ENCODE measurements at places on chromosomes 6 and 20.

DNA sequence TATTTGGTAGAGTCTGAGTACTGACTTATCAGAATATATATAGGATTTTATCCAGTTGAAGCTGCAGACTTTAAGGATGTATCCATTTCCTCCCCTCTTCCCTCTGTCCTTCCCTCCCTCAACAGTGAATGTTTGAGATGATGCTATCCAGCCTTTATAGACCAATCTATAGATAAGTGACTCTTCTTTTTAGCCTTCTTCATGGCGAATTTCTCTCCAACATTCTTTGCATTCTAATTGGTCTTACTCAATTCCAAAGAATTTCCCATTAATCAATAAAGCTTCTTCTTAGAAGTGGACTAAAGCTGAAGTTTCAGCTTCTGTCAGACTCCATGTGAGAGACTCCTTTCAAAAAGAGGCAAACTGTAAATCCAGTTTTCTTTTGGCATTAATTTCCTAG lies 99.3 kb downstream of the AIG1 start:
- DNase-seq, result no peak

DNA sequence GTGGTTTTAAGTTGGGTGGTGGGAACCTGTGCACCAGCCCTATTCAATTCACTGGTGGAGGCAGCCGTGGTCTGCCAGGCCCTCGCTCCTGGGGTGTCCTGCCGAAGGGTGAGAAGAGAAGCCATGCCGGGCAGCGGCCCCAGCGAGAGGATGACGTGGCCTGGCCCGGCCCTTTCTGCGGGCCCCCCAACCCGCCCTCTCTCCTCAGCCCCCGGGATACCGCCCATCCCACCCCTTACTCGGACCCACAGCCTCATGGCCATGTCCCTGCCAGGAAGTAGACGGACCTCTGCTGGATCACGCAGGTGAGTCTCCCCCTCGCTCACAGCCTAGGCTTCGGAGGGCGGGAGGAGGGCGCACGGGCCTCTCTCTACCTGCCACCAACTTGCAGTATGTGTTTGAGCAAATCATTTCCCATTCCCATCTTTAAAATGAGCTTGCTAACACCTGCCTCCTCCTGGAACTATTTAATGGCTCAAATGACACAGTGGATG lies 30.1 kb downstream of the SNPH start:
- DNase-seq, result no peak

GRCh38 chr20:39150501-39150900 lies 188.4 kb downstream of the DHX35 start:
- DNase-seq, result no peak

GRCh38 chr6:52910091-52910490 lies 593 bp upstream of the GSTA3 start:
- DNase-seq, result no peak

DNA sequence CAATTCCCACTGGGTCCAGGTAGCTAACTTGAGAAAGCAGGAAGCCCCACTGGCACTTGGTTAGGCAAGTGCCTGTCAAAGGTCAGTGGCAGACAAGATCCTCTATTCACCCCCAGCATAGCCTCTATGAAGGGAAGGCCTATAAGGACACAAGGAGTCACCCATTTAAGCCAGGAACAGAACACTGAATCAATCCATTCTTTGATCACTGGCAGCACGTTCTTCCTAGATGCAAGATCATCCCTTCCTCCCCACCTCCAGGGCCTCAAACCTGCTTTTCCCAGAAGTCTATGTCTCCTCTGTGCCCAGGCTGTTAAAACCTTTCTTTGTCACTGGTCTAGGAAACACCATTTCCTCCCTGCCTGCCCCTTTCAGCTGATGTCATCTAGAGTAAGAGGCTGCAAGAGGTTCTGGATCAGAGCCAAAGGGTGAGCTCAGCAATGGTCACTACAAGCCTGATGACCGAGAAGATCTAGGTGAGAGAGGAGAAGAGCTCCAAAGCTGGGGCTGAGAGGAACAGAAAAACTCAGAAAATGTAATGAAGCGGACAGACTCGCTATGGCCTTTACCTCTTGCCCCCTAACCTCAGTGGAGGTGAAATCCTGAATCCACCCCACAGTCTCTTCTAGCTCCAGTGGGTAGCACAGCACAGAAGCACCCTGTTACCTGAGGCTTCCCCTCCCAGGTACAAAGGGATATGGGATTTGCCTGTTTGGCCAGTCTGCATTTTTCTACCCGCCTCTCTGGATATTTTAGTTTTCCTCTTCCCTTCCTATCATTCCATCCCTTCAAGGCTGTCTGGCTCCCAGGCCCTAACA lies 1.8 kb downstream of the GTPBP2 start:
- no peak for DNase-seq

DNA sequence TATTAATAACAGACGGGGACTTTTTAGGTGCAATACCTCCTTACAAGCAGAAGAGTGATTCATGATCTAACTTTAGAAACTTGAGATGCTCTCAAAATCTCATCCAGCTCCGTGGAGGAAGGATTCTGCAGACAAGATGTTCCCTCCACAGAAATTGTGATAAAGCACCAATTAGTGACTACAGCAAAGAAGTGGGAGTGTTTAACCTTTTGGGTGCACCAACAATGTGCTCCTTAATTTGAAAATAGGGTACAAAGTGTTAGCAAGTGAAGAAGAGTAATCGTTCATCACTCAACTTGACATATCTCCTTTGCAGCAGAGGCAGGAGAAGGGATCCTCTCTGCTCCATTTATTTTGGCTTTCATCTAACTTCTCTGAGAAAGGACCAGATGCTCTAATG lies 22.8 kb upstream of the SCP2D1 start:
- no peak for DNase-seq

DNA sequence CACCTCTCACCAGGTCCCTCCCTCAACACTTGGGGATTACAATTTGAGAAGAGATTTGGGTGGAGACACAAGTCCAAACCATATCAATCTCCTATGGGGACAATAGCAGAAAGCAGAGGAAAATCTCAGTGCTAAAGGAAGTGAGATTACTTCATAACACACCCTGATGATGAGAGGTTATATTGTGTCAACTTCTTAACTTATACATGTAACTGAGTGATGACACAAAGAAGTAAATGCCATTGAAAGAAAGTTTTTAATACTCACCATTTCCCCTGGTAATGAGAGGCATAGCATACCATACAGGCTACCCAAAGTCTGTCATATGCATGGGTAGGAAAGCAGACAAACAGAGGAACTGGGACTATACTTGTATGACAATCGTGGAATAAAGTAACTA lies 137.2 kb downstream of the MMUT start:
- no peak for DNase-seq

GRCh38 chr6:22756365-22756764 lies 187.0 kb downstream of the HDGFL1 start:
- DNase-seq, result no peak

DNA sequence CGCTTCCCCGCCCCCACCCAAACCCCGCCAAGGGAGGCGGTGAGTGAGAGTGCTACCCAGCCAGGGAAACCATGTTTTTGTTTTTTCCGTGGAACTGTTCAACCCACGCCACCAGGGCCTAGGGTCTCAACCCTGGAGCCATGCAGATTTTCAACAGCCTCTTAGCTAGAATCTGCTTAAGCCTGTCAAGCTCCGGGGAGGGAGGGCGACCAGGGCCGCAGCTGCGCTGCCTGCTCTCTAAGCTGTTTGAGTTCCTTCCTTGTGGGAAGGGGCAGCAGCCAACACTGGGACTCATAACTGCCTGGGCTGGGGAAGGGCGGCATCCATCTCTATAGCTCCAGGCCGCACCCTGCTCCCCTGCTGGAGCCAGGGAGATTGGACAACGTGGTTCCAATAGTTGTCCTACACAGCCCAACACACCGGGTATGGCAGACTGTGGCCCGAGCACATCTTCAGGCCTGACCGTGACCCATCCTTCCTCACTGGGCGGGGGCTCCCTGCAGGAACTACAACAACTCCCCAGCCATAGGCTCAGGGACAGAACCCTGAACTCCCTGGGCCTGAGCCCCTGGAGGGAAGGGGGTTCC lies 1065.7 kb upstream of the MANEA start:
- DNase-seq, result no peak

DNA sequence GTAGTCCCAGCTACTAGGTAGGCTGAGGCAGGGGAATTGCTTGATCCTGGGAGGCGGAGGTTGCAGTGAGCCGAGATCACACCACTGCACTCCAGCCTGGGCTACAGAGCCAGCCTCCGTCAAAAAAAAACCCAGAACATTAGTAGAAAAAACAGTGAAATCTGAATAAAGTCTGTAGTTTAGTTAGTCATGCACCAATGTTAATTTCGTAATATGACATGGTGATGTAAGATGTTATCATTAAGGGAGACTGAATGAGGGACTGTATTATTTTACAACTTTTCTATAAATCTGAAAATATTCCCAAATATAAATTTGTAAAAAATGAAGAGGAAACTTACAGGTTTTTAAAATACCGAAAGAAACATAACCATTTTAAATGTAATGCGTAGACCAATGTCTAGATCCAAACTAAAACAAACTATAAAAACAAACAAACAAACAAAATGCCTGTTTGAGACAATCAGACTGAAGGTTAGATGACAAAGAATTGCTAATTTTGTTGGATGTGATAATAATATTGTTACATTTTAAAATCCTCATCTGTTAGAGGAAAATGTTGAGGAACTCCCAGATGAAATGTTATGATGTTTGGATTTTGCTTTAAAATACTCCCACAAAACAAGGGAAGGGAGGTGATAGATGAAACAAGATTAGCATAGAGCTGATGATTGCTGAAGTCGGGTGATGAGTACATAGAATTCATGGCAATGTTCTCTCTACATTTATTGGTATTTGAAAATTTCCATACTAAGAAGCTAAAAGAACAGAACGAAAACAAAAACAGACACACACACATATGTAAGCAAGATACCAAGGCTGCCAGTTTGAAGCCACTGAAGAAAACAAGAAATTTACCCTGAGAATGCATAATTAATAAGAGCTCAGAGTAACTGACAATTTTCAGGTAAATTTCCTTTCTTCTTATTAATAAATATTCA lies 1.8 kb downstream of the GSTA4 start:
- no peak for DNase-seq

- DNase-seq, result no peak
These were observed 68.3 kb upstream of the BTBD3 start for GRCh38 chr20:11849270-11849915.

- DNase-seq, result no peak
These were observed 39.6 kb downstream of the HLA-F start for GRCh38 chr6:29762781-29763214.

DNA sequence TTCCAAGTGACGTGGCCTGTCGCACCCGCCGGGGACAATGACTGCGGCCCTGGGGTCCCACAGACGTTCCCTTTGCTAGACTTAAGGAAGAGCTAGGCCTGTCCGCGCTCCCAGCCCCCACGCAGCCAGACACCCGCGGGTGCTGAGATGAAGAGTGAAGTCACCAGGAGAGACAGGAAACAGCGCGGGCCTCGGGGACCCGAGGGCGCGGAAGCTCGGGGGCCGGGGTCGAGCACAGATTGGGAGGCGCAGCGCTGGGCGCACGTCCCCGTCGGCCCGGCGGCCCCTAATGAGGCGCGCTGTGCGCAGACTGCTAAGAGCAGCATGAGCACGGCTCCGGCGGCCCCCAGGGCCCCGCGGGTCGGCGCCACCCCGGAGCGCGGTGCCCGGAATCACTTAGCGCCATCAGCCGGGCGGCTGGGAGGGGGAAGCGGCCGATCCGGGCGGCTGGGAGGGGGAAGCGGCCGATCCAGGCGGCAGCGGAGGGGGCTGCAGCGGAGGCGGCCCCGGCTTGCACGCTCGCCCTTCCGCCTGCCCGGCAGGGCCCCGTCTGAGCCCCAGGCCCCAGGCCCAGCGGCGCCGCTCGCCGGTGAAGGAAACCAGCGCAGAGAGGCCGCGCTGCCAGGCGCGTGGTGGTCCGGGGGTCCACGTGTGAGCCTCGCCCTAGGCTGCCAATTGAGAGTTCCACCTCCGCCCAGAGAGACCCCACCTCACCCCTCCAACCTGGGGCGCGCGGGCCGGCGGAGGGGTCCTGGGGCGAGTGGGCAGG lies 8.3 kb upstream of the AVP start:
- no peak for DNase-seq

GRCh38 chr6:119343167-119343566 lies 6.4 kb downstream of the MAN1A1 start:
- no peak for DNase-seq

DNA sequence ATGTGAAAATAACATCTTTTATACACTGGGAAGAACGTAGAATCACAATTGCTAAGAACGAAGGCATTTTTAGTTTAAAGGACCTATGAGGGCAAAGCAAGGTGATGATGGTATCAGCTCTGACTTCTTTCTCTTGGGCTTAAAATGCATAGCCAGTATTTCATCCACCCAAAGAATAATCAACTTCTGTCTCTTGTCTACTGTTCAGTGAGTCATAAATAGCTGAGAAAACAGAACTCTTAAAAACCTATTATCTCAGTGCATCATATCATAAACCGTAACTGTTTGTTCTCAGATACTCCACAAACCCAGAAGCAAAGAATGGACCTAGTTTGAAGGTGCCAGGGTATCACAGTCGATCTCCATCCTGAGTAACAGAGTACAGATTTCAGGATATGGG lies 5.2 kb downstream of the PHF10 start:
- no peak for DNase-seq

DNA sequence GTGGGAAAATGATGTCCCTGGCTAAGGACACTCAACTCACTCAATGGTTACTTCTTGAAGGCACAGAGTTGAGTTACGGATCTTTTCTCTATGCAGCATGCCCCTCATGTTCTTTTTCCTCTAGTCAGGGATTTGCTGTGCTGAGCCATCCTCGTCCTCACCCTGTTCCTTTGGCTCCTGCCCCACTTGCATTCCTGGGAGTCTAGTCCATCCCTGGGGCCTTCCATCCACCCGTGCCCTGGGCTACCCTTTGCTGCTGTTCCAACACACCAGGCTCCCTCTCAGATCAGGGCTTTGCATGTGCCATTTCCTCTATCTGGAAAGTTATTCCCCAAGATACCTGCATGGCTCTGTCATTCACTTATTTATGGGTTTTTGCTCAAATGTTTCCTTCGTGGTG lies 13.3 kb upstream of the KCNG1 start:
- DNase-seq, result no peak

DNA sequence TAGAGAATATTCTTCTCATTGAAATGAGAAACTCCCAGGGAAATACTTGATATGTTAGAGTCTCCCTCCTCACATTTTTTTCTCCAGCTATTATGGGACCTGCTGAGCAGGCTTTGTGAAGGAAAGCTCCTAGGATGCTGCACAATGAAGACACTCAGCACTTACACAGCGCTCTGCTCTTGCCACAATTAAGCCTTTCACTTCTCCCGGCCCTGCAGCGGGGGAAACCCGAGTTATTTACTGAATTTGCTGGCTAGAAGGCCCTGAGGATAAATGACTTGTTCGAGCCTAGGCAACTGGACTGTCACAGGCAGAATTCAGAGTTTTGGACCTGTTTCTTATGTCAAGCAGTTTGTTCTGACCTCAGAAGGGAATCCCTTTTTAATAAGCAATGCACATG lies 102.0 kb downstream of the MAP3K7 start:
- DNase-seq, result no peak
